ENCODE measurements at places on chromosomes 4 and X.

DNA sequence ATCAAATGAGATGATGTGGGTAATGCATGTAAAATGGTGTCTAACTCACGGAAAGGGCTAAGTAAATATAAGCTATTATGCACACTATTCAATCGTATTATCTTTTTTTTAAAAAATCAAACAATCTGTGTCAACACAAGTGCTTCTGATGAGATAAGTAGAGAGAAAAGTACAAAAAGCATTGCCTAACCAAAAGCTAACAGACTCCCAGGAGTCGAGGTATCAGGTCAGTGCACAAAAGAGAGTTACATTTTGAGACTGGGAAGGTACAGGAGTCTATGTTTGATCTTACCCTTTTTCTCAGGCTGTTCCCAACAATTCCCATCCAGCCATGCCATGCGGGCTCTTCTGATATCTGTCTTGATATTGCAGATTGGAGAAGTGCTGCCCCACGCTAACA, 203.3 kb upstream of the ZIC3 start:
- DNase-seq: no peak

- no peak for DNase-seq
Measured at GRCh38 chr4:184857441-184858121, 31.8 kb upstream of the ACSL1 start.

DNA sequence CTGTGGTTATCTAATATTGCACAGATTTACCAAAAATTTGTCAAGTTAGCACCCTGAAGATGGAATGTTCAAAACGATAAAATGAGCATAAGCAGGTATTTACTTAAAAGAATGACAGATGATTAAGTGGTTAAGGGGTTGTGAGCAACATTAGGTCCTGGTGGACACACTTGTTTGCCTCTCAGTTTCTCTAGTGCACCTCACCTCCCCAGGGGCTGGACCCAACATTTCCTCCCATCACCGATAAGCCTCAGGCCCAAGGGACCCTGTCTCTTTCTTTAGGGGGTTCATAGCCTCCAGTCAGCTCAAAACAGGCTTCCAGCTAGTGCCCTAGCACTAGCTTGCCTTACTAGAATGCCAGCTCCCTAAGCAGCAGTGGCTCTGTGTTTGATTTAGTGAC, 88.0 kb downstream of the ATP11C start:
- no peak for DNase-seq

- DNase-seq: no peak
Measured at GRCh38 chrX:30892591-30892990, 3.5 kb upstream of the TAB3 start.

GRCh38 chr4:78137532-78137931, 80.4 kb downstream of the FRAS1 start:
- no peak for DNase-seq

- DNase-seq: no peak
Measured at GRCh38 chr4:184349283-184350039, 124.9 kb downstream of the IRF2 start.

Data from NCI-H2227 treated with DMSO at 0.1 percent for 48 hours (cell line).